ENCODE measurements at places on chromosomes 12 and 14.

DNA sequence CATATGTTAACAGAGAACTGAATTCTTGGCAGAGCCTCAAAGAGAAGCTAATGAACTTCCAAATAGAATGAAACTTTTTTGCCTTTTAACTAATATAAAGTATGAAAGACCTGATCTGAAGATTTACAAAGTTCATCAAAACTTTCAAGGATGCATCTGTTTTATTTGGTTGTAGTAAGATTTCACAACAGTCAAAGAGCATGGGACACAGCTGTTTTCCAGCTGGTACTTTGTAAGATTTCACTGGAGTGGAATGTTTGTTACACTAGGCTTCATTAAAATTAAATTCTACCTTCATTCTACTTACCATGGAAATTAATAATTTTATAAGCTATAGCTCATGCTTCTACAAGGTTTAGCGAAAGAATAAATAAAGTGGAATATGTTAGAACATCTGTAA lies 351.2 kb downstream of the SLC6A15 start:
- DNase-seq, result no peak

DNA sequence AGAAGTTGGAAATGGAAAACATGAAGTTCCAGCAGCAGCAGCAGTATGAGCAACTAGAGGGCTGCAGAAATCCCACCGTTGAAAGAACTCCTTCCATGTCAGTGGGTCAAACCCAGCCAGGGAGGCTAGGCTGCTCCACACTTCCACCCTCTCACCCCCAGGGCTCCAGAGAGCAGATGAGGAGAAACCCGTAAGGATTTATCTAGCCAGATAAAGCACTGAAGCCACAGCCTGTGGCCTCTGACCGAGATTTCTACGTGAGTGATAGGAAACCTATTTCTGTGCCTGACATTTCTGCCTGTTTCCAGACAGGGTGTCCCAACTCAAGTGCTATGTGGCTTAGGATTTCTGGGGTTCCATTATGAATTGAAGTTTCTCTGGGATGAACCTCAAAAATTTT lies 100.0 kb upstream of the EEA1 start:
- DNase-seq, result no peak

DNA sequence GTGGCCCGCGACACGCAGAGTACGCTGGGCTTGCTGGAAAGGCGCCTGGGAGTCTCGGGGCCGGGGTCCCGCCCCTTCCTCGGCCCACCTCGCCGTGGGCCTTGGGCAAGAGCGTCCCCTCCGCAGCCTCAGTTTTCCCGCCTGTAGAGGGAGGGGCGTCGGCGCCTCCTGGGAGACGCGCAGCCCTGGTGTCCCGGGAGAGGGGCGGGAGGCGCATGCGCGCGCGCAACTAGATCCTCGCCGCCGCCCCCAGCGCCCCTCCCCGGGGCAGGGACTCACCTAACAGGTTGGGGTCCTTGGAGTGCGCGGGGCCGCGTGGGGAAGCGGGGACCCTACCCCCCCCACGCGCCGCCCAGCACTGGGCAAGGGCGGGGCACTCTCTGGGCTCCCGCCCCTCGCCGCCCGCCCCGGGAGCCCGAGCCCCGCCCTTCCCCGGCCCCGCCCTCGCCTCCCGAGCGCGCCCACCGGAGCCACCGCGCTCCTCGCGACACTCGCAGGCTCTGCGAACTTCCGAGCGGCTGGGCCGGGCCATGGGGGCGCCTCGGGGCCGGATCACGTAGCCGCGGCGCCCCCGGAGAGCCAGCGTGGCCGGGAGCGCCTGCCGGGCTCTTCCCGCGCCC lies at the start of gene KIF26A:
Gene KIF26A (plus strand): TSS at position 490 of the 620 bp plus-strand sequence. CDS start 136 bp downstream, outside the sequence.
- no peak for DNase-seq

DNA sequence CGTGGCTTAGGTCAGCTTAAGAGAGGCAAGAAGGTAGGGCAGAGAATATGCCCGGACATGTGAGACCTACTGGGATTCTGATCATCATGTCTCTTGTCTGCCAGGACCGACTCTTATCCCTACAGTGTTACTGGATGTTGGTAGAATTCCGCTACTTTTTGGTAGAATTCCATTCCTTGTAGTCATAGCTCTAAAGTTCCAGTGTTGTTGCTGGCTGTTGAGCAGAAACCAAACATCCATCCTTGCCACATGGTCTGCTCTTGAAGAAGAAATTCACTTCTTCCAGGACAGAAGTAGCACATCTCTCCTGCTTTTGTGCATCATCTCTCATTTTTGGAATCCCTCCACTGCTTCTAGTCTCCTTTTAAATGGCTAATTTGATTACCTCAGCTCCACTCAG lies 453.7 kb downstream of the RPL10L start:
- no peak for DNase-seq

DNA sequence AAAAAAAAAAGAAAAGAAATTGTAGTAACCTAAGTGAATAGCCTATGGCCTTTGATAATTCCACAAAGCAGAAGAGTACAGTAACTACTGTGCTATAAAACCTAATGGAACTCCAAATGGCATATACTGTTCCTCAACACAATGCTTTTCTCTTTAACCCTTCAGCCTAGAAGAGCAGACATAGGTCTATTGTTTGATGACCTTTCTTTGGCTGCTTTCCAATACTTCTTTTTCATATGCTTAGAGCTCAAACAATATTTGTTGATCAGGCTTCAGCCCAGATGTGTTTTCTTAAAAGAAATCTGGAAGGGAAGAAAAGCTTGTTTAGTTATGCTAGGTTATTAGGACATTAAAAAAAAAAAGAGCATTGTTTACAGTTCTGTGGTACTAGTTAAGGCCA lies 116.4 kb downstream of the NTN4 start:
- no peak for DNase-seq

GRCh38 chr14:56147986-56148901 lies 30.0 kb downstream of the PELI2 start:
- no peak for DNase-seq

DNA sequence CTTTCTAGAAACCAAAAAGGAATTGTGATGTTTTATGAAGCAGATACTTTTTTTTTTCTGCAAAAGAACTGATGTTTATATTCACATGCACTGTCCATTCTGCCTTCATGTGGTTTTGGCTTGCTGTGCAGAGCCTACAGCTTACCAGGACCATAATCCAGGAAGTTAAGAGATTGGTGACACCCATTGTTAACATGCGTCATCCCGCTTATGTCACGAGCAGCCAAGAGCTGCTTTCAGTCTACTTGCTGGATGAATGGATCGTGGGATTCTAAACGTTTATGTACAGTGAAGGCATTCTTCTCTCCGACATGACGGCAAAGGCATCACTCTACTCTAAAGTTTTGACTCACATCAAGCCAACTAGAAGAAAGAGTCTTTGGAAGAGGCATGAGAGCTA lies 76.6 kb downstream of the PAX9 start:
- DNase-seq, result no peak

DNA sequence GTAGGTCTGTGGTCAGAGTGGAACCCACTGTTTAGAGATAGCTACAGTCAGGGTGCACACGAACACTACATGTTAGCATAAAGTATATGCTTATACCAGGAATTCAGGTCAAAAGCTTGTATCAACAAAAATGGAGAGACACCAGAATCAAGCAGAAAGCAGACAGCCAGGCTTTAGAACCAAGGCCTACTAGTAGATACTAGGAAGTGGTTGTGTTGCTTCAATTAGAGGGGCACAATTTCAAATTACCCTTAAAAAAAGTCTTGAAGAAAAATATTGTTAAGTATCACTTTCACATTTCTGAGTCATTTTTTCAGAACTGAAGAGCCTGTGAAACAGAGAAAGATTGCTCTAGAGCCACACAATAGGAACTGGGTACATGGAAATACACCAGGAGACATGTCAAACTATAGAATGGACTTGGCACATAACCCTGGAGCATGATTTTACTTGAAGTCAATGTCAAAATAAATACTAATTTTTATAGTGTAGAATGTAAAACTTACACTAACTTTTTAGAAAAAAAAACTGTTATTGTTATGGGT lies 41.6 kb downstream of the LRRC9 start:
- no peak for DNase-seq

GRCh38 chr12:116186482-116187150 lies 90.9 kb downstream of the MED13L start:
- no peak for DNase-seq

GRCh38 chr14:58540749-58541632 lies 96.8 kb upstream of the DACT1 start:
- DNase-seq, result no peak

GRCh38 chr14:33229269-33229929 lies 290.7 kb downstream of the NPAS3 start:
- DNase-seq, result no peak

- no peak for DNase-seq
Measured at GRCh38 chr12:13153180-13153579, 43.3 kb upstream of the EMP1 start.

GRCh38 chr12:13073173-13073572 lies 29.0 kb downstream of the FAM234B start:
- DNase-seq, result no peak

GRCh38 chr12:131327521-131328488 lies 374.1 kb downstream of the ADGRD1 start:
- no peak for DNase-seq

DNA sequence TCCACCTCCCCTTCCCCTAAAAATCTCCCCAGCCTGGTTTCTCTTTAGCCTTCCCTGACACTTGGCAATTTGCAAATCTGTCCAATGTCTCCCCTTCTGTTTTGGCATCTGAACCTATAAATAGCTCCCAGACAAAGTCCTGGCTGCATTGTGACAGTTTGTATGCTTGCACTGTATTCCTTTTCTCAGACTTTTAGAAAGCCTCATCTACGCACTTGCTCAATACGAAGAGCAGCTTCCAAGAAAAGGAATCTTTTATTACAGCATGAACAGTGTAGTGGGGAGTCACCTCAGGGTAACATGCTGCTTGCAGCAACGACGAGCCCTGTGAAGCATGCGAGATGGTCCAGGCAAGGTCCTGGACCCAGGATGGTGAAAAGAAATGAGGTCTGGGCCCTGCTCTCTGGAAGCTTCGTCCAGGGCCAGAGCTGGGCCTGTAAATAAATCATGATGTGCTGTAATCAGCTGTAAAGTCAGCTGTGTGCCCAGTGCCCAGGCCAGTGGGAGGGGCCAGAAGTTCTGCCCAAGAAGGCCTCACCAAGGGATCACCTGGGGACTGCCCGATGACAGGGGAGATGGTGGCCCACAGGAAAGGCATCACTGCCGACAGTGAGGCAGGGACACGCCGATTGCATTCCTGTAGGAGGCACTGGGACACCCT lies 88.3 kb downstream of the RIN3 start:
- no peak for DNase-seq

DNA sequence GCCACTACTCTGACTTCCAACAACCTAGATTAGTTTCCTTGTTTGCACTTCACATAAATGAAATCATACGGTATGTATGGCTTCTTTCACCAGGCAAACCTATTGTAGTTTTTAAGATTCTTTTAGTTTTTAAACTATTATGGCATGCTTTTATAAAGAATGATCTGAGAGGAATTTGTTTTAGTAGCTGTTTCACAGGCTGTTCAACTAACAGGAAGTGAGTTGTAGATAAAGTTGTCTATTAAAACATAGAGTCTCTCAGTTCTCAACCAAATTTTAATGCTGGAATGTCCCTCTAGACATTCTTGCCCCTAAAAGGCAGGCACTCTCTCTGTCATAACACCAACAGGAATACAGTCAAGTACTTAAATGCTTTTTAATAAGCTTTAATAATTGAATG lies 102.7 kb upstream of the DACT1 start:
- no peak for DNase-seq

GRCh38 chr14:55681096-55681495 lies 101.1 kb downstream of the KTN1 start:
- no peak for DNase-seq

GRCh38 chr12:14828892-14829291 lies 14.4 kb downstream of the ART4 start:
- DNase-seq, result no peak

DNA sequence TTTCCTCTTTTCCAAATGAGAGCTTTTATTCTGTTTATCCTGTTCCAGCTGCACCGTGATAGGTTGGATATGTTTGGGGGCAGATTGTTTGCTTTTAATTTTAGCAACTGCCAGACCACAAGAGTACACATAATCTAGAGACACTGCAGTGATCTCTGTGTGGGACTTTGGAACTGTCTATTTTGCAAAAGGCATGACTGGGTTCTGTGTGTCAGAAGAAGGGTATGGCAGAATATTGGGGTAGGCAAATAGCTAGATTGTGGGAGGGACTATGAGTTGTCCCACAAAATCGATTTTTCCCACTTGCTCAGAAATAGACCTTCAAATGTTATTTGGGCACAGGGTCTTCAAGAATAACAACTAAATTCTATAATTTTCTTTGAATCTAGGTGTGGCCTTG lies 275.9 kb upstream of the KITLG start:
- DNase-seq, result no peak

GRCh38 chr12:113392520-113392919 lies 11.2 kb downstream of the SDS start:
- no peak for DNase-seq

- DNase-seq, result no peak
Measured at GRCh38 chr12:121239351-121240061, 29.6 kb downstream of the P2RX4 start.

- no peak for DNase-seq
Measured at GRCh38 chr14:24775950-24776349, 142.0 kb upstream of the GZMB start.

DNA sequence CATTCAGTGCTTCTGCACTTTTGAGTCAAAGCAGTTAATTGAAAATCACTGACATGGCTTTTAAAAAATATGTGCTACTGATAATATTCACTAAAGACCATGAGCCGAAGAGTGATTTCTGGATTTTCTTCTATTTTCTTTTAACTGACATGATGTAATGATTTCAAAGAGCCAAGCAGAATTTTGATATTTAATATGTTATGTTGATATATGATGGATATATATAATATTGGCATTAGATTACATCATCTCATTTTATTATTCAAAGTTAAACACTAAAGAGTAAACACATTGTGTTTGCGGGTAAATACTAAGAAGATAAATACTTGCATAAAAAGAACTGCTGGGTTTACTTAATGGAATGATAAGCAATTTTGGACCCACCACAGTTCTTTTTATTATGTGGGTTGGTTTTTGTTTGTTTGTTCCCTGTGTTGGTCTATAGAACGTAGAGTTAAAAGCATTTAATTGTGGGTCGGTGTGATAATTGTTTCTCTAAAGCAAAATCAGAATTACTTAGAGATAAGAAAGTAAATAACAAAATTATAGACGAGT lies 692 bp downstream of the SPIC start:
- no peak for DNase-seq

DNA sequence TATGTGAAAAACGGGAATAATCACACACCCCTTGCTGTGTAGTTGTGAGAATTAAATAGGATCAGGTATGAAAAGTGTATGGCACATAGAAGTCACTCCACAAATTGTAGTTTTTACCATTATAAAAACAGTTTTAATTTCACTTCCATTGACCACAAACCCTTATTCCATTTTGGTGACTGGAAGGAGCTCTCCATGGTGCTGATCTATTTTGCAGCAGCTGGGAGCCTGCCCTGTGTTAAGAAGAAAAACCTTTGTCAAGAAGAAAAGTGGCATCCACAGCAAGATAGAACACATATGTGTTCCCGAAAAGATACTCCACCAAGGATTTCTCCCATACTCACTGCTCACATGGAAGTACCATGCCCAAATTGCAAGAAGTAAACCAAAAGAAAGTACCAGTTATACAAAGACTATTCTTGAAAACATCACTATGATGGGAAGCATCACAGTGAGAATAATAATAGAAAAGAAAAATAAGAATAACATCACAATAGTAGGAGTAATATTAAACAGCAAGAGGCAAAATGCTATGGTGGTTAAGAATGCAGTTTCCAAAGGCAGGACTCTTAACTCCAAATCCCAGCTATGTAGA lies 58.7 kb downstream of the TUNAR start:
- DNase-seq, result no peak

- no peak for DNase-seq
Measured at GRCh38 chr12:2395354-2395977, 342.7 kb downstream of the CACNA1C start.

- no peak for DNase-seq
Measured at GRCh38 chr12:56271031-56271430, 4.3 kb downstream of the COQ10A start.
